ENCODE measurements at places on chromosomes 7 and 10. TPM values are rescaled to one million over a fixed set of nuclear protein-coding genes. Genes with fewer than 3 reads are reported as not detected.

GRCh38 chr10:30991647-30992011, 40.0 kb downstream of the ZNF438 start:
- no peak for DNase-seq

GRCh38 chr7:38673795-38674194, 42.6 kb upstream of the AMPH start:
- DNase-seq: no peak

- no peak for DNase-seq
Measured at GRCh38 chr7:135904282-135904681, 72.9 kb downstream of the MTPN start.

GRCh38 chr10:34102893-34103506, 712.1 kb downstream of the PARD3 start:
- no peak for DNase-seq

DNA sequence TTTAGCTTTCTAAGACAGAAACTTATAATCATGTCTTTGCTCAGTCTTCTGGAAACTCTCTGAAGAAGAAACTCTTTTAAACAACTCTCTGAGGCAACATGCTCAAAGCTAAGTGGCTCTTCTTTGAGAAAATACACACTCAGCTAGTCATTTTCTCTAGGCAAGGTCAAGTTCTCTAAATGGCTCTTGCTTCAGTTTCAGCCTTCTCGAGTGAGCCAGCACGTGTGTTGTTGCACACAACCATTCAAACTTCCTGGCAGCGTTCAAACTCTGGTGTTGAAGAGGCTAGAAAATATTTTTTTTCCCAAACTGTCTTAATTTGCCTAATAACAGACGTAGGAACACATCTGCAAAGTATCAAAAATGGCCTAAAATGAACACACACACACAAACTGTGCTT, 129.1 kb downstream of the THSD7A start:
- no peak for DNase-seq

SPDYE5 gene
- not detected for total RNA-seq

ESYT2 gene
- total RNA-seq: 122 TPM

- no peak for DNase-seq
Measured at GRCh38 chr7:50647286-50647980, 82.2 kb upstream of the DDC start.

- DNase-seq: no peak
Measured at GRCh38 chr7:38283107-38283506, 9.7 kb upstream of the TARP start.

PLEKHS1 gene
- not detected for total RNA-seq

- DNase-seq: no peak
Measured at GRCh38 chr10:44682507-44682906, 228.6 kb upstream of the TMEM72 start.

- no peak for DNase-seq
Measured at GRCh38 chr10:80462981-80463741, 9.1 kb downstream of the TSPAN14 start.

MLXIPL gene
- total RNA-seq: 52.9 TPM

NPTX2 gene
- total RNA-seq: 2.2 TPM

NODAL gene
- total RNA-seq: not detected

- DNase-seq: no peak
Measured at GRCh38 chr10:110399106-110399964, 94.6 kb upstream of the SMNDC1 start.

UNCX gene
- total RNA-seq: not detected

EGR2 gene
- 11.6 TPM for total RNA-seq

- DNase-seq: peak; percentile 28
Measured at GRCh38 chr10:49606981-49607535, 3.1 kb upstream of the SLC18A3 start.

DNA sequence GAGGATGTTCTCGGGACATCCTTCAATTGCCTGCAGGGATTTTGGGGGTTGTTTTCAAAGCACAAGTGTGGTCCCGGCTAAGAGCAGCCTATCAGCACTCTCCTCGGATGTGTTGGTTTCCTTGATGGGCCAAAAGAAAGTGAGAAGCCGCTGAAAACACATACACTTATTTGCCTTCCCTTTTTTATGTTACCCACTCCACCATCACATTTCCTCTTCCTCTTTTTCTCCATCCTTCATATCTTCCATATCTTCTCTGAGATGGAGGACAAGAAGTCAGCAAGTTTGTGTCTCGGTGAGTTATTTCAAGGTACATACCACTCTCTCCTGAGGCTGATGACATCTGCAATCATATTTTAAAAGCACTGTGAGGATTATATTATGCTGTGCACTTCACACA, 64.0 kb downstream of the ZNF33B start:
- no peak for DNase-seq

IDI1 gene
- 29.8 TPM for total RNA-seq

GRCh38 chr10:15313843-15314242, 57.2 kb downstream of the FAM171A1 start:
- DNase-seq: no peak

ABCC2 gene
- total RNA-seq: 2.1 TPM

- DNase-seq: no peak
Measured at GRCh38 chr10:3668966-3669330, 116.1 kb downstream of the KLF6 start.

GRCh38 chr10:85789982-85790789, 576.4 kb downstream of the GRID1 start:
- no peak for DNase-seq

CLDN4 gene
- total RNA-seq: 0.60 TPM

TACR2 gene
- not detected for total RNA-seq

- DNase-seq: no peak
Measured at GRCh38 chr7:131027287-131027773, 293.3 kb upstream of the KLF14 start.

DNA sequence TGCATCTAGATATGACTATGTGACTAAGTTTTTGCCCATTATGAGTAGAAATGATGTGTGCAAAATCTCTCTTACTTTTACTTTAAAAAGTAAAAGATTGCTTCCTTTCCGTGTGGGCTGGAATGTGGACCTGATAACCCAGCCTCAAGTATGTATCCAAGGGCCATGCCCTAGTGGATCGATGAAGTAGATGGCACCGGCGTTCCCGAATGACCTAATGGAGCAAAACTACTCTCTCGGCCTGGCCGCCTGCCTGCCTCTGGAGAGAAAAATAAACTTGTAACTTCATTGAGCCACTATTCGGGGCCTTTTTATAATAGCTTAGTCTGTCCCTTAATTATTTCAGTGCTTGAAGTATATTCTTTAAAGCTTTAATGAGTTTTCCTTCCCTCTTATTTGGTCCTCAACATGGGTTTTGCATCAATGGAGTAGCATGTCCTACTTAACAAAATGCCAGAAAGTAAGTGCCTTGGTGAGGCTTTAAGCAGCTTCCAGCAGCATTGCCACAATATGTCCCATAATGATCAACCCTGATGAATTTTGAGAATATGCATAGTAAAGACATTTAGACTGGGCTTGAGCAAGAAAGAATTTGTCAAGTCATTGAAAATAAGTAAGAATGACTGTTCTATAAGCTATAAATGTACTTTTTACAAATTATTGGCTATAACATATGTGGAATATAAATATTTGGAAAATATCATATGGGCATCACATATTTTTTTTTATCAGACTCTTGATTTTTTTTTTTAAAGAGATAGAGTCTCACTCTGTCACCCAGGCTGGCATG, 61.4 kb downstream of the PLXDC2 start:
- no peak for DNase-seq

DNA sequence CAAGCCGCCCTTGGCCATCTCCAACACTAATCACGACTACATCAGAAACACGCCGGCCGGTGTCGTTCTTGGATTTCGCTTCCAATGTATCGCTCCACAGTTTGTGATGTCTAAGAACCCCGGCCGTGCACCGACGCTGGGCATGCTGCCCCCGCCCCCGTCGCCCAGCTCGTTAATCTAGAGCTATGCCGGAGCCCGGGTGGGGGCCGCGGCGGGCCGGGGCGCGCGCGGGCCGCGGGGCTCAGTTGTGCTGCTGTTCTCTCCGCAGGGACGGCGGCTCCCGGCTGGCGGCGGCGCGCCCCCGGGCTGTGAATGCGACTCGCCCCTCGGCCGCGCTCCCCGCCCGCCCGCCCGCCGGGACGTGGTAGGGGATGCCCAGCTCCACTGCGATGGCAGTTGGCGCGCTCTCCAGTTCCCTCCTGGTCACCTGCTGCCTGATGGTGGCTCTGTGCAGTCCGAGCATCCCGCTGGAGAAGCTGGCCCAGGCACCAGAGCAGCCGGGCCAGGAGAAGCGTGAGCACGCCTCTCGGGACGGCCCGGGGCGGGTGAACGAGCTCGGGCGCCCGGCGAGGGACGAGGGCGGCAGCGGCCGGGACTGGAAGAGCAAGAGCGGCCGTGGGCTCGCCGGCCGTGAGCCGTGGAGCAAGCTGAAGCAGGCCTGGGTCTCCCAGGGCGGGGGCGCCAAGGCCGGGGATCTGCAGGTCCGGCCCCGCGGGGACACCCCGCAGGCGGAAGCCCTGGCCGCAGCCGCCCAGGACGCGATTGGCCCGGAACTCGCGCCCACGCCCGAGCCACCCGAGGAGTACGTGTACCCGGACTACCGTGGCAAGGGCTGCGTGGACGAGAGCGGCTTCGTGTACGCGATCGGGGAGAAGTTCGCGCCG, 1.9 kb downstream of the VWC2 start:
- DNase-seq: no peak

GRCh38 chr7:132080467-132080866, 495.8 kb downstream of the PLXNA4 start:
- no peak for DNase-seq

GRCh38 chr10:123269017-123269552, 114.9 kb downstream of the BUB3 start:
- DNase-seq: no peak

DNA sequence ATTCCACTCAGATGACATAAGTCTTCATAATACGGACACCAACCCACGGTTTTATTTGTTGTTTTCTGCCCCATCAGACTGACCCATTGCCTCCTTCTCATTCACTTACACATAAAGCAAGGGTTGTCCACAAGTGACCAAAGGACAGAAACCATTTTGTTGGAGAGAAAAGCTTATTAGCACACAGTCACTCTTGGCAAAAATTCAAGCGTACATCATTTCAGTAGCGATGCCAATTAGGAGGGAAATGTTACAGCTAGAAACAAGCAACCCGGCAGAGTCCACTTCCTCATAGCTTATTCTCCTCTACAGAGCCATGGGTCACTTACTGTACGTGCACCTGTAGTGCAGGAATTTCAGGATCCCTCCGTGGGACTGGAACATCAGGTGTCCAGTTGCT, 23.0 kb downstream of the ABLIM1 start:
- DNase-seq: no peak

DNA sequence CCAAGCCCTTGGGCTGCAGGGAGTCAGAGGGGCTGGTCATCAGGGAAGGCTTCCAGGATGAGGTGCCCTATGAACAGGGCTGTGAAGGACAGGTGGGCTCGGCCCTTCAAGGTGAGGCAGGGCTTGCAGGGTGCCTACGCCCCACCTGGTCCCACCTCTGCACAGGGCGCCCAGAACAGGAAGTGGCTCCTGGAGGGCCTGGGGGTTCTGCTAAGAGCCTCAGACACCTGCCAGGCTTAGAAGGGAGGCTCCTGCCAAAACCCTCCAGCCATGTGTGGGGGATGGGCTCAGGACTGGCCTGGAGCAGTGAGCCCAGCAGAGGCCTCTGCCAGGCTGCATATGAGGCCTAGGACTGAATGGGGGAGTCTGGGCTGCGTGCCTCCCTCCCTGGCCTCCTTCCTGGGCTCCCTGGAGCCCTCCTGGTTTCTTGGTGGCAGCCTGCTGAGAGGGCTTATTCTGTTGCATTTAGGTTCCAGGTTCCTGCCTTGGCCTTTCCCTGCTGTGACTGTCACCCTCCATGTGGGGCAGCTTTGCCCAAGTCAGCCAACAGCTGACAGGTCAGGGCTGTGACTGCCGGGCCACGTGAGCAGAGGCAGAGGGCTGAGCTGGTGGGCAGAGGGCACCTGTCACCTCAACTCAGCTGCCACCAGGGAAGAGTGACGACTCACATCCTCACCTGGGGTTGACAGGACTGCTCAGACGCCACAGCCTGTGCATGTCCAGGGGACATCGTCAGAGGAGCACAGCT, 45.2 kb upstream of the MSMB start:
- DNase-seq: no peak

GRCh38 chr7:116999311-116999710, 46.0 kb downstream of the ST7 start:
- no peak for DNase-seq

DNA sequence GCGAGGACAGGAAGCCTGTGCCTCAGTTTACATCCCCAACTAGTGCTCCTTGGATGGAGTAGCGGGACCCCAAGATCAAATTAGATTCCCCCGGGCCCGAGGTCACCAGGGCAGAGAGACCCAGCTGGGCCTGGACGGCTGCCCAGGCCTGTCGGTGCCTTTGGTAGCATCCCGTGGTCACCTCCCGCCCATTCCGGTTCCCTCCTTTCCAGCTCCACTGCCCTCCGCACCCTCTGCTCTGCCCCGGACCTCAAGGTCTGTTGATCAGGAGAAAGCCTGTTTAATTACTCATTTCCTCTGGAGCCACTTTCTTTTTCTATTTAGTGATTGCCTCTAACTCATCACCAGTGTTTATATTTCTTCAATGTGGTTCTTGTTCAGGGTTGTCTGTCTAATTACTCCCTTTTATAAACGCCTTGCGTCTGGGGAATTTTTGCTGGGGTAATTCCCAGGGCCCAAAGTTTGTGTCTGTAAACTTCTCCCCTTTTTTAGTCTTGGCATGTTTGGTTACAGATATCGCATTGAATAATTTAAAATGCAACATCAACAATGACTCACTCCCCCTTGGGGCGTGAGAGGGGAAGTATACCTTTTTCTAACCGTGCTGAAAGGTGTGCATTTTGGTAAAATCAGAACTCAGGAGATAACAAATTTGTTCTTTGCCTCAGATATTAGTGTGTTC, 1.9 kb downstream of the FOXK1 start:
- no peak for DNase-seq

FOXI2 gene
- not detected for total RNA-seq

TRPV5 gene
- not detected for total RNA-seq

DNA sequence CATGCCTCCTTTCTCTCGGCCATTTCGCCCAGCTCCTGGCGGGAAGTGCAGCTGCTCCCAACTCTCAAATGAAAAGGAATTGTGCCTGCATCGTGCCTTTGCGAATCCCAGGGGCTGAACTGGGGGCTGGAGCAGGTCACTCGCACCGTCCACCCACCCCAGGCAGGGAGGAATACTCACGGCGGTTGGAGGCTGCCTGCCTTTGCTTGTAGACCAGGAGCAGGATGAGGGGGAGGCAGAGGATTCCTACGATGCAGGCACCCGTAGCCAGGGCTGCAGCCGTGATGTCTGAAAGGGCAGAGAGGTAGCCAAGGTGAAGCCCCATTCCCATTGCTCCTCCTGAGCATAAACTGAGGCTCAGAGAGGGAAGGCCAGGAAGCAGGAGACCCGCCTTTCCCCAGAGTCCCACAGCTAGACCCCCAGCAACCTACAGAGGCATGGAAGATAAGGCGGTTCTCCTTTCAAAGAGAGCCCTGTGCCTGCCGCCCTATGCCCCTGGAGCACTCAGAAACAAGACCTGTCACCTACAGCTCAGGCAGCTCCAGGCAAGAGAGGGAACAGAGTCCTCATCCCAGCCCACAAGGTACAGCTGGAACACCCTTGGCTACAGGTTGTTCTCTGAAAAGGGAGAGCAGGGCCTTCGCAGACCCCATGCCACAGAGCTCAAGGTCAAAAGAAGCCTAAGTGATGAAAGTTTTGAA, 18.0 kb downstream of the VSIR start:
- no peak for DNase-seq
